ENCODE measurements at places on chromosomes 1 and 21.

DNA sequence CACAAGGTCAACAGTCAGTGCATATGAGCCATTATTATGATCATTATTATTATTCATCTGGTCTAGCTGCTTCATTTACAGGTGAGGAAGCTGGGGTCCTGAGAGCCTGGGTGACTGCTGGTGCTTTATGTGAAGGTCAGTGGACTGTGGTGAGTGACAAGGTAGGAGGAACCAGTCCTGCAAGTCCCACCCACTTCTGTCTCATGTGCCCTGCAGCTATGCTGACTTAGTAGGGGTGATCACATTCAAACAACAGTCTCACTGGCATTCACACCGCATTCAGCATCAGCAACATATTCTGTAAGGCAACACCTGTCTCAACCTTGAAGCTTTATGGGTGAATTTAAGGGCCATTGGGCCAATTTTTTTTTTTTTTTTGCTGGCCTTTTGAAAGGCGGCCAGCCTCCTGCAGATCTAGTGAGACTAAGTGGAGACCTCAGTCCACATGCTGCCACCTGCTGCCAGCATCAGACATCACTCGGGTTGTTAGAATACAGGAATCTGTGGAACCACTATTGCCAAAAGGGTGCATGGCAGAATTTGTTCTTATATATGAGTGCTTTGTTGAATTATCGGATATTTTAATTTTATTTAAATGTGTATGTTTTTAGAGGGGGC is 59.9 kb upstream of the CACNA1E start:
- no peak for DNase-seq

GRCh38 chr1:21511579-21512522 is 2.6 kb downstream of the ALPL start:
- no peak for DNase-seq

GRCh38 chr1:82110366-82111254 is 309.9 kb downstream of the ADGRL2 start:
- no peak for DNase-seq

GRCh38 chr1:235317168-235317567 is 10.8 kb downstream of the ARID4B start:
- DNase-seq: no peak

DNA sequence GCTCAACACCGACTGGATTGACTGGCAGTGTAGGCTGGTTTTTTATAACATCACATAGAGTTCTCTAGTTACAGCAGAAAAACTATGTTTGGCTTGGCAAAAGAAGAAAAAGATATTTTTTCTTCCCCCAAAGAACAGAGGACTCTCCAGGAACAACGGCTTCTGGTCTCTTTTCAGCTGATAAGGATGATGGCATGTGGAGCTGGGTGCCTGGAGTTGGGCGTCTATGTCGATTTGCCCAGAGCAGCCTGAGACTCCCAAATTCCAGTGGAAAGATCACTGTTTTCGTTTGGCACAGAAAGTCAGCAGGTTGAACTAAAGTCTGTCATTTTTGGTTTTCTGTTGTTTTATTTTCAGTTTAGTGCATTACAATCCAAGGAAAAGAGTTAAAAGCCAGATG is 91.1 kb downstream of the SMYD2 start:
- DNase-seq: no peak

All from stimulated activated CD8-positive, alpha-beta memory T cell treated with anti-CD3 and anti-CD28 coated beads, Interleukin-7, amount 100 ng/mL, for 4 hours (primary cell).